ENCODE measurements at places on chromosomes 12 and 14.

DNA sequence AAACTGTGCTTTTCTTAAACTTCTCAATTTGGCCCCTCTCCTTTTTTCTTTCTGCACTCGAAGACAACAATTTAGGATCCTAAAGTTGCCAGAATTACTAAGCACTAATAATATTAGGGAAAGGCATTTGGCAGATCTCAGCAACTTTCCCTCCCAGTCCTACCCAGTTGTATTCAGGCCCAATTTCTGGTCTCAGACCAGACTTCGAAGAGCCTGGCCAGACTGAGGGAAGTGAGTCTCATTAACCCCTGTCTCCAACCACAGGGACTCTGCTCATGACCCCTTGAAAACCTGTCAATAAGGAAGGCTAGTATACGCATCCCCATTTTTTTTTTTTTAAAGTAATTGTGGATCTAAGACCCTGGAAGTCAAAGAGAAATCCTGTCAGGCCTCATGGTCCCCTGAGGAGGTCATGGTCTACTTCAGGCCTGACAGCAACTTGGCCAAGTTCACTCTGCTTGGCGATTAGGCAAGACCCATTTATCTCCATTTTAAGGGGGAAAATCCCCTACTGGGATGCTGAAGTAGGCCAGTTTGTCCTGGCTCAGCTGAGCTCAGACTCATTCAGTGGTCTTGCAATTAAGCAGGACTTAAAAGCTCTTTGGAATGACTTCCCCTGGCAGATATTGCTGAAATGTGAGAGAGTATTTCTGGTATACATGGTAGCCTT lies 521.0 kb downstream of the FUT8 start:
- DNase-seq: no peak

GRCh38 chr14:71135496-71135895 lies 228.2 kb downstream of the PCNX1 start:
- DNase-seq: no peak

DNA sequence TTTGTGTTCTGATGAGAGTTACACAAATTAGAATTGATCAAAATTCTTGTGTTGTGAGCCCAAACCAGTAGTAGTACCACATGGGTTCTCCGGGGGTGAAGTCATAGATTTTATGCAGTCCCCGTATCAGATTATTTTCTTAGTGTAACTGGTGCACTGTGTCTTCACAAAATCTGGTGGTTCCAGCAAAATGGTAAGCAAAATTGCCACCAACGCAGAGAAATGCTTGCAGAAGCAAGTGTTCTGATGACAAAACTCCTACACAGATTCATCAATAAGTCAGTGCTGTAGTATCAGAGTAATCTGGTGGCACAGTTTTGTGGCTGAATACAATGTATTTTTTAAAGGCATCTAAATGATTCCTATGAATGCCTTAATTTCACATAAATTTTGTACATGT lies 1.3 kb upstream of the CACNA2D4 start:
- no peak for DNase-seq

- no peak for DNase-seq
Observed at GRCh38 chr12:117187421-117187820, 2.8 kb downstream of the FBXO21 start.

DNA sequence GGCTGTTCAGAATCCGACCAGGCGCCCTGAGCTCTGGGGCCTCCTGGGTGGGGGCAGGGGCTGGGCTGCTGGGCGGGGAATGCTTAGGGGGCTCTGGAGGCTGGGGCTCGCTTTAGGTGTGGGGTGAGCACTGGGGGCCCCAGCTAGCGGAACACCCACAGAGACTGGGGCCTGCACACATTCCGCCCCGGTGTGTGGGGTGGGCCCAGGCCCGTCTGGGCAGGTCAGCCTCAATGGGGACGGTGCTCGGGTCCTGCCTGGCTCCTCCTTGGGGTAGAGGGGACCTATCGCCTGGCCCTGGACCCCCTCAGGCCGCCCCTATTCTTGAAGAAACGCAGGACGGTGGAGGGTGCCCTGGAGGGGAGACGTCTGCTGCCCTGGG lies 364.8 kb downstream of the TMEM121 start:
- DNase-seq: no peak

- DNase-seq: no peak
Observed at GRCh38 chr14:35154016-35154415, 31.7 kb downstream of the PRORP start.

DNA sequence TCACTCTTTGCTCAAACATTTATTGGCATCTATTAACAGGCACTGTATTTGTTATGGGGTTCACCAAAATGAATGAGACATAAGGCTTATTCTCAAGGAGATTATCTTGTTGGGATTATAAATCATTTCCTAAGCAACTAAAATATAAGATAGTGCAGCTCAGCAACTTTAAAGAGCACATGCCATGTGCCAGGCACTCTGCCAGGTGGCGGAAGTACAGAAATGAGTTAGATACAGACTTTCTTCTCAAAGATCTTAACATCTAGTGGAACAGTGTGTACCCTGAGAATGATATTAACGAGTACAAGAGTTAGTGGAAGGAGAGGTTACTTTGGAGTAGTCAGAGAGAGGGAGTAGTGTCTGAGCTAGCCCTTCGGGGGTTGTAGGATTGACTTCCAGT lies 28.4 kb upstream of the TOMM20L start:
- no peak for DNase-seq

DNA sequence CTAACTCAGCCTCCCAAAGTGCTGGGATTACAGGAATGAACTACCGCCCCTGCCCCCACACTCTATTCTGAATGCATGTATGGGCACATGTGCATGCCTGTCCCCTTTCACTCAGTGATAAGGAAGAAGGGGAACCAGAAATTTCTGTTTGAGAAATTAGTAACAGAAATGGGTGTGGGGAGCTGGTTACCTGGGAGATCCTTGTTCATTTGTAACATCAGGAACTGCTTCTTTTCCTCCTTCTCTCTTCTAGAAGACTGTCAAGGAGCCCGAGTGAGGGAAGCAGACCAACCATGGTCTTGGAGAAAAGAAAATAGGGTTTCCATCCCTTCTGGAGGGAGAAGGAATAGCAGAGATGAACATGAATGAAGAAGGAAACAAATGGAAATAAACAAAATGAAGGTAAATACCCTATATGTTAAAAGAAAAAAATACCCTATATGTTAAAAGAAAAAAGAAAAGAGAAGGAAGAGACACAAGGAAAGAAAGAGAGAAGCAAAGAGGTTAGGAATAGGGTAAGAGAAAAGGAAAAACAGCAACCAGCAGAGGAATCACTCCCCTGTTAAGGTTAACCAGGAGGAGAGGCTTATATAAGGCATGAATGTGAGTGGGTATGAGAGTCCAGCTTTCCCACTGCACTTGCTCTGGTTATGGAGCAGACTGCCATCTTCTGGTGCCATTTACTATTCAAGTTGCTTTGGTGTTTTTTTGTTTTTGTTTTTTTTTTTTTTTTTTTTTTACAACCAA lies 3.3 kb downstream of the PPP1R3E start:
- DNase-seq: peak; percentile 80

GRCh38 chr12:15796493-15797141 lies 7.4 kb upstream of the EPS8 start:
- no peak for DNase-seq

- DNase-seq: no peak
Observed at GRCh38 chr12:51949342-51950030, 2.0 kb upstream of the ACVR1B start.

DNA sequence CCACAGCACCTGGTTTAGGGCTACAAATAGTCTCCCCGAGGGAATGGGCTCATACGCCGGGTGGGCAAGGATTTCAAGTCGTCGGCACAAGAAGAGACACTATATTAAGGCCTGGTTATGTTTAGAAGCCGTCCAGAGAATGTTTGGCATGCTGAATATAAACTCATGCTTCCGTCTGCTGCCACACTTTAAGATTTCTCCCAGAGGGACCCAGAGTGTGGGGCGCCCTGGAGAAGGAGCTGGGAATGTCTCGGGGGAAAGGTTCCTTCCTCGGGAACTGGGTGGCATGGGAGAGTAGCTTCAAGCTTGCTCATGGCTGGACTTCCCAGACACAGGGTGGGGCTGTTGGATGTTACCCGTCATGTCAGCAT lies 295.7 kb downstream of the CACNA1C start:
- DNase-seq: no peak

DNA sequence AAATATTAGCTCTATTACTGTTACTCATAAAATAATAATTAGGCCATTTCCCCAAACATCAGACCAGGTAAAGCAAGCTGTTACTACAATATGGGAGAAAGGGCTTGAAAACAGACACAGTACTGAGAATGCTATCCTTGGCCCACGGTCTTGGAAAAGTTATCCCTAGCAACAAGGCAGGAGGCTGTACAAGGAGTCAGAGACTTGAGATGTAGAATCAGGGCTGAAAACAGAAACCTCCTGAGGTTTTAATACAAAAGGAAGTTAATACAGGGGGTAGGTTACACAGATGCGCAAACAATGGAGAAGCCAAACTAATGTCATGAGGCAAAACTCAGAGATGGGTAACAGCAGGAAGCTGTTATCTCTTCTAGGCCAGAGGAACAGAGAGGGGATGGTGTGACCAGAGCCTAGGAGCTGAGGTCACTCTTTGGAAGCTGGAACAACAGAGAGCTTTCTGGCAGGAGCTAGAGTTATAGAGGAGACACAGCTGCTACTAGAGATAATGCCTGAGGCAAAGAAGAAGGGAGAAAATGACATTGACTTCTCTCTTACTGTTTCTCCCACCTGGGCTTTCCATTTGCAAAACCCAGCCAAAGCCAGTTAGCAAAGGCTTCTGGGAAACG lies 248.8 kb downstream of the SUDS3 start:
- no peak for DNase-seq

Data from hematopoietic multipotent progenitor cell treated with erythropoietin and hydrocortisone succinate and interleukin-3 and kit ligand, for 17 days (in vitro differentiated cells).